CD4-positive, CD25-positive, alpha-beta regulatory T cell (primary cell): ENCODE measurements at places on chromosomes 5 and 9.
A peak's percentile ranks its signal among the peaks of the same experiment; 100 is the strongest.

DNA sequence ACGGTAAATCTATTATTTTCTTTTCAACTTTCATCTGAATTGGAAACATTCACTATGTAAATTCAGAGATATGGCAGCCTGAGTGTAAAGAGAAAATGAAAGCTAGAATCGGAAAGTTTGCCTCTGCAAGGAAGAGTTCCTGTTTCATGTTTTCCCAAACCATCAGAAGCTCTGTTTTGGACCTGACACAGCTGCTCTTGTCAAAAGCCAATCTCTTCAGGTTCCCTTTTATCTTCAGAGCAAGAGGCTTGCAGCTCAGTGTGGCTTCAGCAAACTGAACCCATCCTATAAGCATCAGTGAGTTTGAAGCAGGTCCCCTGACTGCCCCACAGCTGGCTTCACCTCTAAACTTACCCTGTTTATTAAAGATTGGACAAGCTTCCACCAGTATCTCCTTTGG, 1099.7 kb downstream of the DTWD2 start:
- no peak for DNase-seq

DNA sequence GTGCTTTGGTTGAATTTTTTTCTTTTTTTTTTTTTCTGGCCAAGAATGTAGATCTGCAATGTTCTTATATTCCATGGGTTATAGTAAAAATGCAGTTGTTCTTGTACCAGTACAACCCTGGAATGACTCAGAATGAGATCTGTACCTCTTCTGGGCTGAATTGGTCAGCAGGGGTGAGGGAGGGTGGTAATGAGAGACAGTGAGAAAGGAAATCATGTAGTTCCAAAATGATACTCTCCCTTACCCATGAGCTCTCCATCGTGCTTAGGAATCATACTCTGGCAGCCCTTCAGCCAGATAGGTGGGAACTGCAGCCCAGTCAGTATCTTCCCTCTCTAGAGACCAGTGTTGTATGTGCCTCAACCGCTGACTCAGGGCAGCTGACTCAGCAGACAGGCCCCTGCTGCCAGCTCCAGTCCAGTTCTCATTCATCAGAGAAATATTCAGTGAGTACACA, 2.1 kb upstream of the GLIS3 start:
- DNase-seq = no peak

GRCh38 chr5:155912291-155912690, 414.7 kb upstream of the SGCD start:
- no peak for DNase-seq

DNA sequence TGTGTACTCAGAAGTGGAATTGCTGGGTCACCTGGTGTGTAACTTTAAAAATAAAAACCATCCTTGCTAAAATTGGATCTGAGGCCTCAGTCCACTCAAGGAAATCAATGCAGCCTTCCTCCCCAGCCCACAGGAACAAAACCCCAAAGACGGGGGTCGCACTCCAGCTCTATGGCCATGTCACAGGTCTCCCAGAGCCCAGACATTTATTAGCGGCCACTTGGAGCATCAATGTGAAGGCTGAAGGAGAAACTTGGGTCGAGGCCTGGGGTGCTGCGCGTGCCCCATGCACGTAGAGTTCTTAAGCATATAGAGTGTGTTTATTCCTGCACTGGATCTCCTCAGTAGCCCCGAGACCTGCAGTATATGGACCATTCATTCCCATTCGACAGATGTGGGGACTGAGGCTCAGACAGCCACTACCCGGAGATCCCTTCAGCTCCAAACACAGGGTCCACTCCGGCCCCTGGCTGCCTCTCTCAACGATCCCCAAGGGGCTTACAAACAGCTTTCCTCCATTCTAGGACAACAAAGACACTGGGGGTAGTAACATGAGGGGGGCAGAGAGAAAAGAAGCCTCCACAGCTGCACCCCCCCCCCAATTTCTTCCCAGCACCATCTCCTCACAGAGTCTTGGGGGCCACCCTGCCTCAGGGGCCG, 14.3 kb upstream of the OLFM1 start:
- DNase-seq = no peak

GRCh38 chr9:108181441-108181840, 674.3 kb downstream of the ACTL7B start:
- DNase-seq = no peak

- no peak for DNase-seq
These were observed 12.8 kb downstream of the SLCO4C1 start for GRCh38 chr5:102283102-102283797.

DNA sequence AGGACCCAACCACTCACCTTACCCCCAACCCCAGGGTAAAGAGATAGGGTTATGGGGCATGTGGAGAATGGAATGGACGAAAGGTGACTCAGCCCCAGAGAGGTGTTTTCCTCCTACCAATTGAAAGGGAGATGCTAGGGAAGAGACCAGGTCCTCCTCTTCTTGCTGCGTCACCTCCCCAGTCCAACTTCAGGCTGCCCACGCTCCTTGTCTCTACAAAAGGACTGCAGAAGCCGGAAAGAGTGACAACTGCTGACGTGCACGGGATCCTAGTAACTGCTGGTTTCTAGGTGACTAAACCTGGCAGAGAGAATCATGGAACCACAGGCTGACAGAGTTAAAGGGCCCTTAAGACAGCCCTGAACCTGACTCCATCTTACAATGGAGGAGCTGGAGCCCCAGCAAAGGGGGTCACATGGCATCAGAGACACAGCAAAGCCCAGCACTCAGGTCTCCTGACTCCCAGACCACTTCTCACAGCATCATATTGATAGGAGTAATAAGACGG, 2.2 kb downstream of the GPX3 start:
- no peak for DNase-seq

DNA sequence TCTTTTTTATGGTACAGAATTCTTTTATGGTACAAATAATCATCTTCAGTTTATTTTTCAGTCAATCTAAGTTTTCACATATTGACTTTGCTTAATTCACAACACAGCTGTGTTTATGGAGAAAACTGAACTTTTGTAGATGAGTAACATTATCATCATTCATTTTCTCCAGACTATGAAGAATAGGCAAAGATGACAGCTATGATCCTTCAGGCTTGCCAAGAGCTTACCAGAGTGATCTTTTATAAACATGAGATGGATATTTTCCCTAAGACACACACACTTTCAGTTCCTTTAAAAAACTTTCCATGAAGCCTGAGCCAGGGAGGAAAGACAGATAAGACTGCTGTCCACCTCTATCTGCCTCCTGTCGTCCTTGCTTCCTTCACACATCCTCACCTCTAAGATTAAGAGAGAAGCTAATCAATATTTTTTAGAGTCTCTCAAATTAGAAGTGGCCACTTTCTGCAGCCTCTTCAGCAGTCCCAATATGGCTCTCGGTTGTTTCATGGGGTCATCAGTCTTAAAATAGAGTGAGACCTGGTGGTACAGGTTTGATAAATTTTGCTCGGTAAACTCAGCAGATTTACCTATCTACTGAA, 108.1 kb upstream of the SLC27A6 start:
- DNase-seq = no peak

DNA sequence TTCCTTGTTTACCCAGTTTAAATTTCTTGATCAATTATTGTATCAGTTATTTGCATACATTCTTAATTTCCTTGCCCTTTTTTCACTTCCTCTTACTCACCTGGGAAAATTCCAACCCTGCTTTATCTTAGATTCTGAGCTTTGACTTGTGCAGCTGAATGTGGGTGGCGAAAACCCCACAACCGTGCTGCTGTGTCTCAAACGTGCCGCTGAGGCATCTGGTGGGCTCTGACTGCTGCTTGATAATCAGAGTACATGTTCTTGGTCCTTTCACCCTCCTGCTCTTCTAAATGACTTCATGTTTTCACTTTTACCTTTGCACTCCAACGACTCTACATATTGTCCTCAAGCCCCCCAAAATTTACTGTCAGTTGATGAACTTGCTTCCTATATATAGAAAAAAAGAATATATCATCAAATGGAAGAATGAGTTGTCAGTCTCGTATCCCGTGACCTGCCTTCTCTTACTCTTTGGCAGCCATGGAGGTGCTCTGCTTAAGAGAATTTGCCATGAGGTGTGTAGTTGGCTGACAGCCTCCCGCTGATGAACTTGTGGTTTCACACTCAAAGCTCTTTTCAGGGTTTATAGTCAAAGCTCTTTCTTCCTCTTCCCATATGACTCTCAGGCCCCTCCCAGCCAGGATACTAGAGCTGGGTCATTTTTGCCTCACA, 14.0 kb upstream of the JAK2 start:
- no peak for DNase-seq

- no peak for DNase-seq
These were observed 33.0 kb upstream of the CHD1 start for GRCh38 chr5:98961665-98962344.

- DNase-seq = no peak
These were observed 6.4 kb downstream of the ENTPD8 start for GRCh38 chr9:137434498-137435380.

- no peak for DNase-seq
These were observed 20.2 kb downstream of the UBE2QL1 start for GRCh38 chr5:6468870-6469269.

DNA sequence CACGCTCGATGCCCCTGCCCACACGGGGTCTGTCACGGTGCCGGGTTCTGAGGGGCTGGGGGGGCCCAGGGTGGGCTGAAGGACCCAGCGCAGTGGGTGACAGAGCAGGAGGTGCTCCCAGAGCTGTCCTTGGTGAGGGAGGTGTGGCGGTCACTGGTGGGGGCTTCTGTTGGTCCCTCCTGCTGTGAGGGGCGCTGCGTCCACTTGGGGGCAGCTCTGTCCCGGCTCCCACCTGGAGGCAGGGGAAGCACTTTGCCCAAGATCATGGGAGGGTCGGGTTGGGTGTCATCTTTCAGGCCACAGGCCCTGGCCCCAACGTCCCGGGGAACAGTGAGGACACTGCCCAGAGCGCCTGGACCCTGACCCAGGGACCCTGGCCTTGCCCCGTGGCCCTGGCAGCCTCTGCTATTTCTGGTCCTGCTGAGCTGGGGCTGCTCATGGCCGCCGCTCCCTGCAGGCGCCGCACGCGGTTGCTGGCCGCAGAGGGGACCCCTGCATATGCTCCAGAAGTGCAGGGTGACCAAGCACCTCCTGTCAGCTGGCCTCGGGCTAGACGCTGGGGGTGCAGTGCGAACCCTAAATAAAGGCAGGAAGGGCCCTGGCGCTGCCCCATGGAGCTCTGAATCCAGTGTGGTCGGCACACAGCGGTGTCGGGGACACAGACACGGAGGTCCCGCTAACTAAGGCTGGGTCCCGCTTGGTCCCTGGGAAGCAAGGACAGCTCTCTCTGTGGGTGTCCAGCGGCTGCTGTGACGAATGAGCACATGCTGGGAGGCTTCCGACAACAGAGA, 11.6 kb upstream of the RNU6ATAC start:
- DNase-seq = no peak

DNA sequence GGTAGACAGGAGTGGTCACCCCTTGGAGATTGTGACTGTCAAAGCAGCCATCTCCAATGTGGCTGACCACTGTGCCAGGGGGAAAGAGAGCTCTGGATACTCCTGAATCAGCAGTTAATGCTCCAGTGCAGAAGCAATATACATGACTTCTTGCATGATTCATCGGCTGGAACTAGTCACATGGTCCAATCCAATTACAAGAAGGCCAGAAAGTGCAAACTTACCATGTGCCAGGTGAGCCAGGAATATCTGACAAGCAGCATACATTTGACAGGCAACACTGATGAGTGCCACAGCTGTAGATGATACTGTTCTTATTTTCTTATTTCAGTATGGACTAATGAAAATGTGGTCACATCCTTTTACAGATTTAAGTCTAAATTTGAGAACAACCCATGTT, 440.0 kb upstream of the MPDZ start:
- DNase-seq = no peak

GRCh38 chr5:38465702-38466423, 90.6 kb downstream of the LIFR start:
- no peak for DNase-seq

DNA sequence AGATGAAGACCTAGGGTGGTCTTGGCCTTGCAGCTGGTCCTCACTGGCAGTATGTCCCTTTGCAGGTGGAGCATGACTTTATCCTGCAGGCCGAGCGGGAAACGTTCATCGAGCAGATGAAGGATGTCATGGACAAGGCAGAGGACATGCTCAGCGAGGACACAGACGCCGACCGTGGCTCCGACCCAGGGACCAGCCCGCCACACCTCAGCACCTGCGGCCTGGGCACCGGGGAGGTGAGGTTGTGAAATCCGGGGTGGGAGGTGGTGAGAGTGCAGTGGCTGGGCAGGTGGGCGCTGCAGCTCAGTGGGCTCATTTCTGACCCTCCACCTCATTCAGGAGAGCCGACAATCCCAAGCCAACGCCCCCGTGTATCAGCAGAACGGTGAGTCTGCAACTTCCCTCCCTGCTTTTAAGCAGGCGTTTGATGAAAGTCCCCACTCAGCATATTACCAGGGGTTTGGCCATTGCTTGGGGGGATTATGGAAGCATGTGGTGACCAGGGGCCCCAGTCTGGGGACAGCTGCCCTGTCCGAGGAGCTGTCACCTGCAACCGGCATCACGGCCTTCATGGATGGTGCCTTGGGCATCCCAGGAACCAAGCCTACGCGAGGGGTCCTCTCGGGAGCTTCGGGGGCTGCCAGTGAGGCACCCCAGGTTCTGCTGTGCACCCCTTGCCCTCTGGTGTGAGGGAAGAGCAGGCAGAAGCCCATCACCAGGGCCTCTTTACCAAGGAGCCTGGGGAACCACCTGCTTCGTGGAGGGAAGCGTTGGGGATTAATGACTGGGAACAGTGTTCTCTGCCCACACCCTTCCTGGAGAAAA, 84.0 kb downstream of the WNK2 start:
- DNase-seq = no peak

- no peak for DNase-seq
These were observed 167.5 kb downstream of the DAB2IP start for GRCh38 chr9:121818841-121819427.

DNA sequence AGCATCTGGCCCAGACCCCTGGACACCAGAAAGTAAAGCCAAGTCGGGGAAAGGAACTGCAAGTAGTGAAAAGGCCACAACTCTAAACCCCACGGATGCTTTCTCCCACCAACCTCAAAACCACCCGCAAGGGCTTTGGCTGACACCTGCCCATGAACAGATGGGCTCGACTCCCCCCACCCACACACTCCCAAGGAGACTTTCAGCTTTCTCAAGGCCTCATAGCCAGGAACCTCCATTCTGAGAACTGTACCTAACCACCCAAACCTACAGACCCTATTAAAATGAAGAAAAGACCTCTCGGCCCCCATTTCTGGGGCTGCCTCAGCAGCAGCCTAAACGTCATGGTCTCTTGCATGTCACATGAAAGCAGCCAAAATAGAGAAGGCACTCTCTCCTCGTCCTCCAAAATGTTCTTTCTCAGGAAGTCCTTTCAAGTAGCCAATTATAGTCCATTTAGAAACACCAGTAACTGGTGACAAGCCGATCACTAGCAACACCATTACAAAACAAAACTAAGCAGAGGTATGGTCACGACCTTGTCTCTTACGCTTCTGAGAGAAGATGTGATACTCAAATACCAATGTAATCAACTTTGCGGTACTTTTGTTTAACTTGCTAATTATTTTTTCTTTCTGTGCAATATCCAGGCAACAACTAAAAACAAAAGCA, 2.9 kb downstream of the B4GALT1 start:
- DNase-seq = peak; percentile 52

- no peak for DNase-seq
These were observed 73.7 kb upstream of the FST start for GRCh38 chr5:53406630-53407316.

- peak; percentile 0 for DNase-seq
These were observed 8.2 kb upstream of the SLC46A2 start for GRCh38 chr9:112898872-112899311.
